ENCODE measurements at places on chromosomes 5 and 9.

DNA sequence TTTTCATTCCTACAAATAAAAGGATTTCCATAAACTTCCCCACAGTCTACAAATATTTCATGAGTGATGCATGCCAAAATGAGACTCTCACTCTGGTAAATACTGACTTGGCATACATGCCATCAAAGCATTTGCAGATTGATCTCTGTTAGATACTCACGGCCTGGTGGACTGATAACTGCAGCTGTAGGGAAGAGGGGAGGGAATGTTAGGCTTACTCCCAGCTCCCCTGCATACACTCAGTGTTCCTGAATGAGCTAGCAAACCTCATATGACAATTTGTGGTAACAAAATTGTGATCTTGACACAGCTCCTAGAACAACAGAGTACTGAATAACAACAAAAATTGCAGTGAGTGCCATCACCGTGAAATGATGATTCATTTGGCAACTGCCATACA is 435.3 kb downstream of the NR2F1-AS1 start:
- DNase-seq: no peak

DNA sequence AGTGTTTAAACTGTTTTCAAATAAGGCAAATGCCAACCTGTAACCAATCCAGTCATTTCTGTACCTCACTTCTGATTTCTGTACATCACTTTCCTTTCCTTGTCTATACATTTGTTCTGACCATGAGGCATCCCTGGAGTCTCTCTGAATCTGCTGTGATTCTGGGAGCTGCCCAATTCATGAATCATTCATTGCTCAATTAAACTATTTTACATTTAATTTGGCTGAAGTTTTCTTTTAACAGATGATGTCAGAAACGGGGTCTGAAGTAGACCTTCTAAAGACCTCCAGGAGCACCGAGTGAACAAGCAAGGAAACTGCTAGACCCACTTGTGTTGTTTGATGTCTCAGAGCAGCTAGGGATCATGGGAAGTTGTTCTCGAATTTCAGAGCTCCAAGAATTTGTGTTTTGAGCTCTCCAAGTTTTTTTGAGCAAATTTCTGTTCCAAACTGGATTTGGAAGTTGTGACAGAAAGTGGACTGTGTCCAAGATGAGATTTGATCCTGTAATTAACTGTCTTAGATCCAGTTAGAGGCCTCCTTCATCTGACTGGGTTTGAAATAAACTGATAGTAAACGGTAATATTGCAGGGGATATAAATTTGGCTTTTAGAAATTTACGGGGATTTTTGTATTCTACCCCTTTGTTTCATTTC is 490.8 kb upstream of the ST8SIA4 start:
- DNase-seq: no peak

DNA sequence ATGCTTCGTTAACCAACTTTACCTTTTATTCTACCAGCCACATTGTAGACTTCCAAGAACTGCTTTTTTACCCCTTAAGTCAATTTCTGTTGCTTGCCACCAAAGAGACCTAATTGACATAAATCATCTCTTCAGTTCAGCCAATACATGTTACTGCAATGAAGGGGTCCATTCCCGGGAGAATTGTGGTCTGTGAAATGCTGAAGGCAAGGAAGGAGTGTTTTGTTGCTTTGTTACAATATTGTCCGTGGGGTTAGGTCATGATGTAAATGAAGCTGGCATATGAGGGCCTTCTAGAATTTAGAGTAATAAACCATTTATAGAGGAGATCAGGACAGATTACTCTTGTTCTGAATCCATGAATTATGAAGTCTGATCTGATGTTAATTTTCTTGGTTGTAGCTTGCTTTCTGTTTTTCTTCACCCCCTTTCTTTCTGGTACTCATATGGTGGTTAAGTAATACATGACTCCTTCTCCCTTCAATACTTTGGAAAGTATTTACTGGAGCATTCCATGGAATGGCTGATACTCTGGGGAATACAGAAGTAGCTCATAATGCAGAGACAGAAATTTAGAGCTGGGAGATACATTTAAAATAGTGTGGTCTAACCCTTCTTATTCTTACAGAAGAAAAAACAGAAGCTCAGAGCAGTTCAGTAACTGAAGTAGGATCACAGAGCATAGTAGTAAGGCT is 297.0 kb upstream of the CLINT1 start:
- DNase-seq: no peak

GRCh38 chr5:157917491-157917890 is 58.5 kb upstream of the CLINT1 start:
- DNase-seq: no peak

DNA sequence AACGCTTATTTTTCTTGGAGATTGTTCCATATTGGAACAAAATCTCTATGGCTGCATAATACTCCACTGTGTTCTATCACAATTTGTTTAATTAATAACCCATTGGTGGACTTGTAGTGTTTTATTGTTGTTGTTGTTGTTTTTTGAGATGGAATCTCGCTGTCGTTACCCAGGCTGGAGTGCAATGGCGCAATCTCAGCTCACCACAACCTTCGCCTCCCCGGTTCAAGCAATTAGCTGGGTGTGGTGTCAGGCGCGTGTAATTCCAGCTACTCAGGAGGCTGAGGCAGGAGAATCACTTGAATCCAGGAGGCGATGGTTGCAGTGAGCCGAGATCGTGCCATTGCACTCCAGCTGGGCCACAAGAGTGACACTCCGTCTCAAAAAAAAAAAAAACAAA is 38.7 kb downstream of the SPRY4 start:
- DNase-seq: no peak

- no peak for DNase-seq
Observed at GRCh38 chr5:93476251-93476742, 104.7 kb downstream of the NR2F1-AS1 start.

GRCh38 chr5:5179079-5179478 is 38.9 kb downstream of the ADAMTS16 start:
- DNase-seq: no peak

DNA sequence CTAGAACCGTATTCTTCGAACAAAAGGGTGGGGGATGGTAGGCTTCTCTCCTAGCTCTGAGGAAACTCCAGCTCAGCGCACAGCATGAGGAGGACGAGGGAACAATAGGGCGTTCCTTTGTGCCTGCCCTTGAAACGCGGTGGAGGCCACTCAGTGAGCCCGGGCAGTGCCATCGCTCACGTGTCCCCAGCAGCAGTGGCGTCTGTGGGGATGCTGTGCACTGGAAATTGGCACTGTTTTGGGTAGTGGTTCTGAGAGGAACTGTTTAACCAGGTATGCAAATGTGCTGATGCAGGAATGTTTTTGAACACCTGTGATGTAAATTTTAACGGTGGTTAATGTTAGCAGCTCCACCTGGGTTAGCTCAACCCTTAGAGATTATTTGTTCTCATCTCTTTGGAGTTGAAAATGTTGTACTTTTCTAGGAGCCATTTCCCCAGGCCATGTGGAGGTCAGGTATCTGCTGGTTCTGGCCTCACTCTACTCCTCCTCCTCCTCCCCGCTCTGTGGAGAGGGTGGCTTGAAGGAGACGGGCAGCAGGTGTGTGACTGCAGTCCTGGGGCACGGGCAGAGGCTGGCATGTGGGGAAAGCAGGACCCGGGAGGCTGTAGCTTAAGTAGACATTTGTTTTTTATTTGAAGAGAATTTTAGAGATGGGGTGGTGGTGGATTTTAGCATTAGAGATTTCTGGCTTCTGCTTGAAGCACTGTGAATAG is 48.3 kb downstream of the EHMT1 start:
- no peak for DNase-seq

DNA sequence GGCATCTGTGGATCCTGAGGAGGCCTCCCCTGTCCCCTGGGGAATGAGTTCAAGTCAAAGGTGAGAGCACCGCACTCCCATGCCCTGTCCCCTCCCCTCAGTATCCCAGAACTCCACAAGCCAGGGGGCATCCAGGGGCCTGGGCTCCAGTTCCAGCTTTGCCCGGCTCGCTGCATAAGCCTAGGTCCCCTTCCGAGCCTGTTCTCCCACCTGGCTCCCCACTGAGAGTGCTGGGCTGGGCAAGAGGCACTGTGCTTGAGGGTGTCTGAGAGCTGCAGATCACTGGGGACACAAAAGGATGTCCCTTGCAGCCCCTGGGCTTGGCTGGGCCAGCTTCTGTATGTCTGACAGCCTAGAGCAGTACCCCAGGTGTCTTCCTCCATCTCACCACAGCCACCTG is 4.6 kb downstream of the DOK3 start:
- no peak for DNase-seq

DNA sequence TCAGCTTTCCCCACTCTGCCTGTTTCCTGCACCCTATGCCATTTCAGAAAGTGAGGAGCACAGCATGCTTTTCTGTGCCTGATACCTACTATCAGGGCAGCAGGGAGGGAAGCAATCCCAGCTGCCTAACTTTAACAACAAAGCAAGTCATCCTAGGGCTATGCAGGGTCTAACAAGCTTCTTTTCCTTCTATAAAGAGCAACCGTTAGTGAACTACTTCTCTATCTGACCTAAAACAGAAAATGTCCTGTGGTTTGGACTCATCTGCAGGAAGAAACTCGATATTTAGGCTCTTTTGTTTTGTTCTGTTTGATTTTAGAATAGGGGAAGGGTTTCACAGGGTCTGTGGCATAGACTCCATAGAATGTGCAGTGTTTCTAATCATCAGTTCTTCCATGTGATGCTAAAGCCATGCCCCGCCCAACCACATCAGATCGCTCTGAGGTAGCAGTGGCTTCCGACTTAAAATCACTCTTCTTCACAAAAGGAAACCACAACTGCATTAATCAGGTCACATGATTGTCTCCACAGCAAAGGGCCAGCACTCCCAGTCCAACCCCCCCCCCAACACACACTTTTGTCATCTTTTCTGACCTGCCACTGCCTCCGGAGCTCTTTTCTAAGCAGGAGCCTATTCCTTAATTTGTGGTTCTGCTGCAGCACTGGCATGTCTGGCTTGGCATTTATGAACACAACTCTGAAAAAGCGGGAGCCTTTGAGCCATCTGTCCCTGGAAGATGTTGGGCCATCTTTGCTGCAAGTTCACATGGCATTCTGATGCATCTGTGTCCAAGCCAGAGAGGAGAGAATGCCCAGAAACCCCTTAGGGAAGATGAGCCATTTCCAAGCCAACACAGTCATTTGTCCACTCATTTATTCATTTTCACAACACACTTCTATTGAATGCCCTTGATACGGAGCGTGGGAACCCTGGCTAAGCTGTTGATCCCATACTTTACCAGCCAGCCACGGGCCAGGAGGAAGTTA is 71.6 kb downstream of the CFAP90 start:
- DNase-seq: no peak

Measured in activated CD4-positive, alpha-beta T cell treated with anti-CD3 and anti-CD28 coated beads, Interleukin-2, amount 50 U/mL, for 48 hours (primary cell).